ENCODE measurements at places on chromosomes 12 and 14.

DNA sequence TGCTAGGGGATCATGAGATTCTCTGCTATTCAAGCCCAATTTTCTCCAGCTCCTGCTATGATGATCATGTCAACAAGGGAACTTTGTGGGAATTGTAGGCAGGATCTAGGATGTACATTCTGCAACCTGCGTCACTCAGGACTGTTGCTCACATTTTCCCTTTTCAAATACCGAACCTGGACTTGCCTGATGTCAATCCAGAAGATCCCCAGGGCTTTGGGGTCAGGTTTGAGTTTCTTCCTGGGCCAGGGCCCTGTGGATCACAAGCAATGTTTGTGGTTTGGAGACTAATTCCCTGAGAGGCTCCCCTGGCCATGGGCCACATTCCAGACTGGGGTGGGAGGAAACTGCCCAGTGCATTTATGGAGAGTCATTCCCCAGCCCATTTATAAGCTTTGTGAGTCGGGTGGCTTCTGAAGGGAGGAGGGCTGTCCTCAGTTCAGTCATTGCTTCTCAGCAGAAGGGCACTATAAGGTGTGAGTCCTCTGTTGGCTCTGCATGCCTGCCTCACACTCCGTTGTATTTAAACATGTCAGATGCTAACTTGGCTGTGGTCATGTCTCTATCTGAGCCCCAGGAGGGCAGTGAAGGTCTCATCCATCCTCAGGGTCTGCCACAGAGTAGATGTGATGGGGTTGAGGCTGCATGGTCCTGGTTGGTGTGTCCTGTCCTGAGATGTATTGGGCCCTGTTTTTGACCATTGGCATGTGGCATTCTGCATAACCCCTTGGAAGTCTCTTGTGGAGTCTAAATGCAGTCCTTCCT is 6.5 kb downstream of the KRT86 start:
- no peak for DNase-seq

DNA sequence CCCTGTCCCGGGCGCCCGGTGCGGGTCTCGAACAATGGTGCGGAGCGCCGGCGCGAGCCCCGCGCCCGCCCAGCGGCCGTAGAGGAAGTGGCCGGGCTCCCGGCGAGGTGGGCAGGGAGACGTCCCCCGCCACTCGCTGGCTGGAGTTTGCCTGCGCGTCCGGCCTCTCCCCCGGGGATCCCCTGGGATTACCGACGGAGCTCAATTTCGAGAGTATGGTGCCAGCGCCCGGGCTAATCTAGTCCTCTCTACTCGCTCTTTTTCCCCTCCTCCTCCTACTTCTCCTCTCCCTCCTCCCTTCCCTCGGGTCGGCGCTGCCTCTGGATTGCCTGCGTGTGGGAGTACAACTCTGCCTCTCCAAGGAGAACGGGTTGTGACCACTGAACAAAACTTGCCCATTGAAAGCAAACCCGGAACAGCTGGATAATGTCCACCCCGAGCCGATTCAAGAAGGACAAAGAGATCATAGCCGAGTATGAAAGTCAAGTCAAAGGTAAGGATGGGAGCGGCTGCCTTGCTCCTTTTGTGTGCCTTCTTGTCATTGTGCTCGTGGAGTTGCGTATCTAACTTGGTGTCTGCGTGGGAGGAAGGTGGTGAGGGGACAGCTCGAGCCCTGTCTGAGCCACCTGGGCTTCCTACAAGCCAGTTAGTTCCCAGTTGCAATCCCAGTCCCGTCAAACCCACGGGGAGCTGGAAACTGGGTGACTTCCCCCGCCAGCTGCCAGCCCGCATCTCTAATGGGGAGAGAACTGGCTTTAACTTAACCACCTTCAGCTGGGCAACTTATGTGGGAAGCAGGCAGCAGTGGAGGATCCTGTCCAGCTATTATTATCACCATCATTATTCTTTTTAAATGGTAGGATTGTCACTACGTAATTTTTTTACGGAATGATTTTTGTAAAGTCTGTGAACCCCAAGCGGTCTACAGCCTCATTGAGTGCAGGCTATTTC is at the start of gene SRGAP1:
TSS of gene SRGAP1 (plus strand) at position 310 of the 951 bp plus-strand sequence. CDS start at position 427, 117 bp downstream.
- DNase-seq = no peak

DNA sequence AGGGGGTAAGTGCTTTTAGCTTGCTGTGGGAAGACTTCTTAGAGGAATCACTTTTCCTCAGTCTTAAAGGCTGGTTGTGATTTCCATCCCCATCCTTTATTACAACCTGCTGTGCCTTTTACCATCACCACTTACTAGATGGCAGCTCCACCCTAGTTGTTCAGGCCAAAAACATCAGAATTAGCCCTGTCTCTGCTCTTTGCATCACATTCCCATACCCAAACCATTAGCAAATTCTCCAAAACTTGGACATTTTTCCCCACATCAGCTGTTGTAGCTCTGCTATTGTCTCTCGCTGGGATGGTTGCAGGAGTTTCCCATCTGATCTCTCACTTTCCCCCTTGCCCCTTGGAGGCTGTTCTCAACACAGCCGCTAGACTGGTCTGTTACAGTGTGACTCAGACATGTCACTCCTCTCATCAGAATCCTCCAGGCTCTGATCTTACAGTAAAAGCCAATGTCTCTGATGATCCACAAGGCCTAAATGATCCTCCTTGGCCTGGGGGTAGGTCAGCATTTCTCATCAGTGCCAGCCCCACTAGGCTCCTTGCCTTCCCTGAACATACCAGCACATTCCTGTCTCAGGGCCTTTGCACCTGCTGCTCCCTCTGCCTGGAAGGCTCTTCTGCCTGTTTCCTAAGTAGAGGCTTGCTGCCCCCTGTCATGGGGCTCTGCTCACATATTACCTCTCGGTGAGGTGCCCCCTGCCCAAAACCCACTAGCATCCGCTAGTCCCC is 102.5 kb downstream of the BEGAIN start:
- no peak for DNase-seq

DNA sequence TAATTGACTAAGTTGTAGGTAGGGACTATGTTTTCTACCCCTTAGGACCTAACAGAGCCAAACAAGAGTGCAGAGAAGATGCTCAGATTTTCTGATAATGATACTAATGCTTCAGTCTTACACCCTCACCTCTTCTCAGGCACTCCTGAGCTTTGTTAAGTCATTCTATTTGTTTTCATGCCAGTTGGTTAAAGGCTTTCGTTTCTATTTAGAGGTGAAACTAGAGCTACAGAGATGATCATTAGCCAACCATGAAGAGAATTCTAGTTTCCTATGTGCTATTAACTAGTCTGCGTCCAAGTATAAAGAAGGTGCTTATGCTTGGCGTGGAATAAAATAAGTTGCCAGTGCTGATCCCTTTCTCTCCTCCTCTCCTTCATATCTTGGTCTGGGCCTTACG is 34.6 kb upstream of the PYGL start:
- DNase-seq = no peak

DNA sequence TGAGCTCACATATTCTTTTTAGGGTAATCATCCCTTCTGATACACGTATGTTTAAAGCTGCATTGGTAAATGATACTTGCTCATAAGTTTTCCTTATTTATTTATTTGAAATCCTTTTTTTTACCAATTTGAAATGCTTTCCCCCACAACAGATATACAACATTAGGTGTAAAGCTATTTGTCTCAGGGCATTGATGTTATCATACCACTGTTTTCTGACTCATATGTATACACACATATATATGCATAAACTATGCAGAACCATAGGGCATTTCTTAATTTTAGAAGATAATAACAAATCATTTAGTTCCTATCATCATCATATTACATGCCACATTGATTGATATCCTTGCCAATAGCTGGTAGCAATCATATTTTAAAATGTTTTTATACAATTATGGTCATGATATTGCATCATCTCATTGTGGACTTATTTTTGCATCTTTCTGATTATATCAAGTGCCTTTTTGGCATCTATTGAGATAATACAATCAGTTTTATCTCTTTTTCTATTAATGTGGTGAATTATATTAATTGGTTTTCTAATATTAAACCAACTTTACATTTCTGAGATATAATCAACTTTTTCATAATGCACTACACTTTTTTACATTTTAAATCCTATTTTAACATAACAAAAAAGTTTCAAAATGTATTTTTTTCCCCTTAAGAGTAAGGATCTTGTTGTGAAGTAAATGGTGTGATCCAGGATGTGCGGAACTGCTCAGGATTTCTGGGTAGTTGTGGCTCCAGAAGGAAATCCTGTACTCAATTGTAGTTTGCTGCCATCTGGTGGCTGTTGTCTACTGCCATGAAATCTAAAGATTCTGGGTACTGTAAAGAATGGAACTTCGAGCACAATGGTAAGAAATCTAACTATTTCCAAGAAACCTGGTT is 16.7 kb downstream of the OR9K2 start:
- DNase-seq = peak; percentile 16

DNA sequence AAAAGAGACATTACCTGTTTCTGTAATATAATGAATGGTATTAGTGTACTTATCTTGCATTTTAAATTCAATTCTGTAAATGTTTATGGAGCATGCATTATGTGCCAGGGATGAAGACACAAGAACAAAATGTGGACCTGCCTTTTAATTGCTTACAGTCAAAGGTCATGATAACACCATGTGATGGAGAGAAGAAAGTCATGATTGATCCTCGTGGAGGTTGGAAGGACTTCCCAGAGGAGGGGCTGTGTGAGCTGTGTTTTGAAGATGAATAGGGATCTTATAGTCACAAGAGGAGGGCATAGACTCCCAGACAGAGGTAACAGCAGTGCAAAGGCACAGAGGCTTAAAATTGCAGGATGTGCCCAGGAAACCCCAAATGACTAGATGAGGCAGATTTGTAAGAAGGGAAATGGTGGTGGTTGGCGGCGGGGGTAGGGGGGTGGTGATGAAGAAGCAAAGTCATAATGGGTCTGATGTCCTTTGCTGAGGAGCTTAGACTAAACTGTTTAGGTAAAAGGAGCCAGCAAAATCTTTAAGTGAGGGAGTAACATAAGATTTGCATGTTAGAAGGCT is 151.5 kb downstream of the PRKCH start:
- DNase-seq = no peak

DNA sequence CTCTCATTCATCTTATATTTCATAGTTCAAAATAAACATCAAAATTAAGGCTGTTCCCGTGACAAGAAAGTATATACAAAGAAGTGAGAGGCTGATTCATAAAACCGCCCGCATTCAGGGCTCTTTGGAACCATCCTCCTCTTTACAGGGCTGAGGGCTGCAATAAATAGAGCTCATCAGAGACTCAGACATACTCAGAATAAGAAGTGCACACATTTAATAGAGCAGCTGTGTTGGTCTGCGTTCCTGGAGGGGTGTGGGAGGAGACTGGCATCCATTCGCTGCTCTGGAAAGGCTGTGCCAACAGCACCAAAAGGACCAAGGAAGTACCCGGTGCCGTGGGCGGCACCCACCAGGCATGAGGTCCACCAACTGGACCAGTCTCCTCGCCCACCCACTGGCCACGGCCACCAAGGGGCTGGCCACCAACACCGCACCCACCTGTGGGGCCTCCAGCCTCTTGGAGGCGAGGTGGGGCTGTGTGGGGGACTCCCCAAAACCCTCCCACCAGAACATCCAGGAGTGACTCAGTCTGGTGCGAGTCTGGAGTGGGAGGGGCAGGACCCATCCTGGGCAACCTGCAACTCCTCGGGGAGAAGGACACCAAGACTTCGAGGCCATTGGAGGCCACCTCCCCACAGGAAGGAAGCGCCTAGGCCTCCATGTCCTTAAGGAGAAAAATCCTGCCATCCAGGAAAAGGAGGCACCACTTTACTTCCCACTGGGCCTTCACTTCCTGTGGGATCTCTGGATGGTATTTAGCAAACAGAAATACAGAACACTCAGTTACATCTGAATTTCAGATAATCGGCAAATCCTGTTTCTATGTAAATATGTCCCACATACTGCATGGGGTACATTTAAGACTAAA is 32.7 kb downstream of the VCPKMT start:
- DNase-seq = peak; percentile 48

- no peak for DNase-seq
Observed at GRCh38 chr14:77593501-77593961, 22.9 kb downstream of the SPTLC2 start.

DNA sequence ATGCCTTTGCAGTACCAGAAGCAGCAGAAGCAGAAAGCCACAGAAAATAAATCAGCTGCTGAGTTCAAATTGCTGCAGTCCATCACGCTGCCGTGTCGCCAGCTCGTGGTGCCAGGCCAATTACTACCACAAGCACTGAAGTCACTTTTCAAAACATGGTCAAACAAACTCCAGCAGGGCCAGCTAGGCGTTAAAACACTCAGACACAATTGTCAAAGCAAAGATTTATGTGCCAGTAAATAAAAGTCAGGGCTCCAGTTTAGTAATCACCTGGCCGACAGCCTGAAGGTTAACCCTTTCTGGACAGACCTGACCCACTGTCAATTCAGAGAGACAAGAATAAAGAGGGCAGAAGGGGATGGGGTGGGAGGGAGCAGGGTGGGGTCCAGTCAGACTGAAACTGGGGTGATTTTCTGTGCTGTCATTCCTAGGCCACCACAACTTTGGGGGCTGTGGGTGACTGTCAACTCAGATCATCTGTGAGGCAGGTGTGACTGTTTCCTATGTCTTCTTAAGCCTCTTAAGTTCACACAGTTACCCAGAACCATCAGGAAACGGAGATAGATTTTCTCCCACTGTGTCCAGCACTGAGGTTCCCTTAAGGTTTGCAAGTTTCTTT is 109.8 kb upstream of the FUT8 start:
- DNase-seq = no peak

GRCh38 chr12:118368821-118369220 is 3.9 kb downstream of the TAOK3 start:
- DNase-seq = no peak

DNA sequence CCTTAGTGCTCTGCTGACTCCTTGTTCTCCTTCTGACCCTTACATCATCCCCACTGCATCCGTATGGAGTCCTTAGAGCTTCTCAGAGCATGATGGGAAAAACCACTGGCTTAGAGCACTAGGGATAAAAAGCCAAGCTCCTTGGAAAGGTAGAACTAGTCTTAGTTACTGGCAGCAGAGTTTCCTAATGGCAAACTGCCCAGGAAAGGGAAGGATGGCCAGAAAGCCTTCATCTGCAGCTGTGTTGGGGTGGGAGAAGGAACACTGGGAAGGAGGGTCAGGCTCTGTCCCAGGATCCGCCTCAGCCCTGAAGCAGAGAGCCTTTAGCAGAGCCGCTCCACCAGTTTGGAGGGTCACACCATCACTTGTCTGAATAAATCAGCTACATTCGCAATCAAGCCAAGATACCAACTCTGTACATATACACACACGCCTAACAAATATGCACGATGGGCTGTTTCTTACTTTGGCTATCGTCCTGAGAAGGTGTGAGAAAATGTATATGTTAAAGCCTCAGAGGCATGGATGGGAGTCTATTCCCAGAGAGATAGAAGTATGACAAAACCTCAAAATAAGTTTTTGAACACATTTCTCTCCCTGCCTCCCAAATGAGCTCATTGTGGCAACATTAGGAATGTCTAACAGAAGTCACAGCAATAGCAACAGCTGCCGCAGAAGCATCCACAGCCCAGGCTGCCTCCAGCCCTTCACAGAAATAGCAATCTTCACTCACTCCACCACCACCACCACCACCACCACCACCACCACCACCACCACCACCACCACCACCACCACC is 18.6 kb upstream of the GALNT8 start:
- no peak for DNase-seq

Data from activated CD4-positive, alpha-beta T cell treated with anti-CD3 and anti-CD28 coated beads for 24 hours (primary cell).